ENCODE measurements at places on chromosomes 3 and 15. TPM values are rescaled to one million over a fixed set of nuclear protein-coding genes. Genes with fewer than 3 reads are reported as not detected.

- no peaks in the 10 kb centered on the region for H3K36me3 ChIP-seq
- no peak overlapping the region for H3K4me3 ChIP-seq
- DNase-seq, result peak; percentile 33
- H3K4me1 ChIP-seq, result peaks cover 4% of the 10 kb centered on the region
- no peak overlapping the region for H3K27ac ChIP-seq
- peaks cover 13% of the 10 kb centered on the region for H3K27me3 ChIP-seq
Measured at GRCh38 chr15:96428742-96429141, 98.2 kb downstream of the NR2F2 start.

The AQP9 gene
- 31.3 TPM for total RNA-seq

The TIMP4 gene
- total RNA-seq, result 17.2 TPM

The HACL1 gene
- total RNA-seq, result 27.5 TPM

DNA sequence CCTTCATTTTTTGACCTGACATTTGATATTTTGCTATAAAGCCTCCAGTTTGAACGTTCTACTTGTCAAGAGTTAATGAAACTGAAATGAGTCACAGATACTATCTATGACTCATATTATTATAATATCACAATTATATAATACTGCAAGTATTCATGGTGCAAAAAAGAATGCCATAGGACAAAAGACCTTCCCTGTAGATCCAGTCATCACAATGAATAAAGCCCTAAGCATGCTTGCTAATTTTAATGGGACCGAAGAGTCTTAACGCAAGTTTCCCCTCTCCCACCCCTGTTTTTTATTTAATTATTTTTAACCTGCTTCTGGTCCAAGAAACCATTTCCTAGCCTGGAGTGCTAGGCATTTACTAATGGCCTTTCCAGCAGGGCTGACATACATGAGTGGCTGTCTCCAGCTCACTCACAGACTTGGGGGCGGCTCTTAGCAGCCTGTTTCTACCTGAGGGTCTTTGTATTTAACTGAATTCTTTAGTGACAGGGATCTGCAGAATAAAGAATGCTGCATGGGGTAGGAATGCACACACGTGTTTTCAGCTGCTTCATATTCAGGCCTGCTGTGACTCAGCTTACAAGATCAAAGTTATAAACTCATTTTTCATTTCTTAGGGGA is 61.2 kb downstream of the THBS1 start:
- H3K4me3 ChIP-seq, result no peak overlapping the region
- H3K27ac ChIP-seq, result no peak overlapping the region
- H3K36me3 ChIP-seq, result no peaks in the 10 kb centered on the region

The KLHL40 gene
- not detected for total RNA-seq

DNA sequence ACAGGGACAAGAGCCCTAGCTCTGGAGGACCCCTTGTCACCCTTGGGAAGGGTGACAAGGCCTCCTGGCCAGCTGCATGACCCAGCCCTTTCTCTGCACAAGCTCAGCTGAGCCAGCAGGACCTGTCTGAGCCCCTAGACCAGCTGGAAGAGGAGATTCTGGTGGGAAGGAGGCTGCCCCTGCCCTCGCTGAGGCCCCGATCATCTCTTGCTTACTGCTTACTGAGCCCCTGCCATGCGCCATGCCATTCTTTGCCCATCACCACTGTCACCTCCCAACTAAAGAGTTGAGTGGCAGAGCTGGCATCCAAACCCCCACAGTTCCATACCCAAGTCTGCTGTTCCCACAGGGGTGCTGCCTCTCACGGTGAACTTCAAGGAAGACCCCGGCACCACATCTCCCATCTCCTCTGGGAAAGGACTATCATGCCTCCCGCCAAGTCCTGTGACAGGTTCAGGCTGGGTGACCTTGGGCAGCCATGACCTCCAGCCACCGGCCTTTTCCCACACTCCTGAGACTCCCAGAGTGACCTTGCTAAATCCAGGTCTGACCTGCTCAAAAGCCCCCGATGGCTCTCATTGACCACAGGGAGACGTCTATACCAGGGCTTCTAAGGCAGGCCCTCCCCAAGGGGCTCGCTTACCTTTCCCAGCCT is 34.0 kb downstream of the ACSBG1 start:
- no peak for DNase-seq
- H3K36me3 ChIP-seq, result no peaks in the 10 kb centered on the region
- H3K4me1 ChIP-seq, result no peaks in the 10 kb centered on the region

- peak; percentile 82 for DNase-seq
- H3K27ac ChIP-seq, result no peak overlapping the region
- H3K27me3 ChIP-seq, result peaks cover 7% of the 10 kb centered on the region
- no peaks in the 10 kb centered on the region for H3K36me3 ChIP-seq
- no peaks in the 10 kb centered on the region for H3K4me1 ChIP-seq
Measured at GRCh38 chr3:115814778-115815380, 191.6 kb downstream of the GAP43 start.

DNA sequence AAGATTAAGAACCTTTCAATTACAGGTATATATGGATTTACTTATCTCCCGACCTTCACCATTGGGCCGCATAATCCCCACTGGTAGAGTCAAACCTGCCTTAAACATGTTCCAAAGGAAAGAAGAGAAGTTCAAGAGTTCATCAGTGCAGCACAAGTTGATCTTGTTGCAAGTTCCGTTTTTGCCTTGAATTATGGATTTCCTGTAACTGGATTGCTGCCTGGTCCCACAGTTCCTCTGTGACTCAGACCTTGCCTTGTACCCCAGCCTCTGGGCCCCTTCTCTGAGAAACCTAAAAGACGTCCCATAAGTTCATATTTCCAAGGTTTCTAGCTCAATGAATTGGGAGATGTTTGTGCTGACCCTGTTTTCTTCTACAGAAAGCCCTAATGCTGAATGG is 112.5 kb upstream of the THBS1 start:
- H3K36me3 ChIP-seq, result no peaks in the 10 kb centered on the region
- H3K4me1 ChIP-seq, result no peaks in the 10 kb centered on the region
- no peak overlapping the region for H3K27ac ChIP-seq

The REC114 gene
- total RNA-seq, result not detected

- H3K27ac ChIP-seq, result no peak overlapping the region
- no peak for DNase-seq
- H3K36me3 ChIP-seq, result no peaks in the 10 kb centered on the region
Measured at GRCh38 chr3:129947538-129948240, 26.8 kb upstream of the TRH start.

DNA sequence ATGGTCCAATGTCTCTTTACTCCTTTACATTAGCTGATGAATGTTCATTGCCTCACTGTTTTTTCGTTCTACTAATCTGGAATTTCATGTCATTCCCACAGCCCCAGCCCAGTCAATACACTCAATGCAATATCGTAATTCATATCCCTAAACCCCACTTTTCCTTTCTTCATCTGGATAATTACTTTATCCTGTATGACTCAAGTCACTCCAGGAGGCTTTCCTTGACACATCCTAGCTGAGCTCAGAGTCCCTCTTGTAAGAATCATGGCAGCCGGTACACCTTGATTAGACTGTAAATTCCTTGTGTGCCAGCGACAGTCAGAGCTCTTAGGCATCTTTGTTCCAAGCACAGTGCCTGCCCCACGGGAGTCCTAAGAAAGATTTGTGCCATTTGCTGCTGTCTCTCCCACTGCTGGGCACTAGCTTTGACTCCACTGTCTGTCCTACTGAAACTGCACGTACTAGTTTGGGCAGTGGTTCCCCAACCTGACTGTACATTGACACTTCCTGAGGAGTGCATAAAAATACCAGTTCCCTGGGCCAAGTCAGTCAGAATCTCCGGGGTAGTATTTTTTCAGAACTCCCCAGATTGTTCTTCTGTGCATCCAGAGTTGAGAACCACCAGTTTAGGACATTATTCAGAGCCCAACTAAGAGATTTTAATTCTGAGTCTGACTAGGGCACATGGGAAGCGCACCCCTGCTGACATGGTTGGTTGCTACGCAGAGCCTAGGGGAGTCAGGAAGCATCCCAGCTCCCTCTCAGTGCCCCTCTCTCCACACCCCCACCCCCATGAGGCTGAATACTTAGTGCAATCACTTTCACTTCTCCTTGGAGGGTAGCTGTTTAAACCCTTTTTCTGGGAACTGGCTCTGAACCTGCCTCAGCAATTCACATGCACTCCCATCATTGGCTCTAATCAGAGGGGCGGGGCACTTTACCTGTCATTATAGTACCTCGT is 19.5 kb upstream of the C3orf70 start:
- H3K27ac ChIP-seq, result no peak overlapping the region
- H3K4me1 ChIP-seq, result no peaks in the 10 kb centered on the region
- no peak overlapping the region for H3K4me3 ChIP-seq
- H3K27me3 ChIP-seq, result no peaks in the 10 kb centered on the region

DNA sequence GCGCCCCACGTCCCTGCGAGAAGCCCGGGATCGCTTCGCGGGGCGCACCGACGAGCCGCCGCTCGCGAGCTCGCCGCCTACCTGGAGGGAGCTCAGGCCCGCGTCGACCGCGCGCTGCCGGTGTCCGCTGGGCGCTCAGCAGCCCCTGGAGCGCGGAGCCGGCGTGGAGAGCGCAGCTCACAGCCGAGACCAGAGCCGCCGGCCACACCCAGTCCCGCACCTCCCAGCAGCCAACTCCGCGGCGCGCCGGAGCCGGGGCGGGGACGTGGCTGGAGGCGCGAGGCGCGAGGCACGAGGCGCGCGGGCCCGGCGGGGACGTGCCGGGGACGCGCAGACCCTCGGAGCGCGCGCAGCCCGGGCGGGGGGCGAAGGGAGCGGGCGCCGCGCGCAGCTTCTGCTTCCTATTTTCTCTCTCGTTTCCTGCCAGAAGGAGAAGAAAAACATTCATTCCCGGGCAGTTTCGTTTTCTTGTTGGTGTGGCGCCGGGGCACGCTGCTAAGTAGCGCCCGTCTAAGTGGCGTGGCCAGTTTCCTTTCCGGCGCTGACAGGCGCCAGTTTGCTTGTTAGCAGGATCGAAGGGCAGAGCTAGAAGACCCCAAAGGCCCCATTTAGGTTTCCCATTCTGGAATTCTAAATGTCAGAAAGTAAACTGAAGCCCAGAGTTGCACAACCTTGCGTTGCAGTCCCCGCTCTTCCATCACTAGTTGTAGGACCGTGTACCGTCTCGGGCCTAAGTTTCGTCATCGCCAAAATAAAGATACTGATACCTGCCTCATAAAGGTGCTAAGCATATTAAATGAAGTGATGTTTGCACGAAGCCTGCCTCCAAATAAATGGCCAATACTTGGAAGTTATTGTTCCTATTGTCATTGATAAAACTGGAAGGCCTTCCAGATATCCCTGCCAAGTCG is at the start of gene GNB4:
Gene GNB4 (minus strand): TSS at position 206 of the 911 bp plus-strand sequence. CDS start 25,270 bp downstream, outside the sequence.
- H3K36me3 ChIP-seq, result no peaks in the 10 kb centered on the region
- no peaks in the 10 kb centered on the region for H3K27me3 ChIP-seq
- DNase-seq, result peak; percentile 93
- H3K4me3 ChIP-seq, result peak within 1 kb of the TSS; percentile 92
- peak within 1 kb of the TSS; percentile 97 for H3K27ac ChIP-seq

DNA sequence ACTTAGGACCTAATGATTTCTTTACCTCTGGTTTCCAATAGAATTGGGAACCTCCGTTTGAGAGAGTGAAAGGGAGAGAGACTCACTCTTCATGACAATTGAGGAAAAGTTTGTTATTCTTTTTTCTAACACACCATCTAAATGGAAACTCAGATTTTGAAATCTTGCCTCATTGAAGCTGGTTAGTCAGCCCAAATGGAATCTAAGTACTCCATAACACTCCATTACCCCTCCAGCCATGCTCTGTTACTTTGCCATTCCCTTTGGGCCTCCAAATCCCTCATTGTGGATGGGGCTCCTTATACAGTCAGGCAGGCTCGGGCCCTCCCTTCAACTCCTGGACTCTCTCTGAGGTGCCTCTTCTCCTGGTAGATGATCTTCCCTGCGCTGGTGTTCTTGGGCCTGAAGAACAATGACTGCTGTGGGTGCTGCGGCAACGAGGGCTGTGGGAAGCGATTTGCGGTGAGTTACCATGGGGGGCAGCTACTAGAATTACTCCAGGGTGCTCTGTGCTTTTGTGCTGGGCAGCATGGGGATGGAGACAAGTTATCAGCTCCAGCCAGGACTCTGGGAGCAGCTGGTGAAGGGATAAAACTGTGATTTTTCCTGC is 1.1 kb downstream of the TM4SF4 start:
- no peak overlapping the region for H3K4me3 ChIP-seq
- no peaks in the 10 kb centered on the region for H3K36me3 ChIP-seq
- no peaks in the 10 kb centered on the region for H3K4me1 ChIP-seq
- H3K27me3 ChIP-seq, result no peaks in the 10 kb centered on the region
- no peak for DNase-seq

The KNL1 gene
- total RNA-seq, result 0.95 TPM

DNA sequence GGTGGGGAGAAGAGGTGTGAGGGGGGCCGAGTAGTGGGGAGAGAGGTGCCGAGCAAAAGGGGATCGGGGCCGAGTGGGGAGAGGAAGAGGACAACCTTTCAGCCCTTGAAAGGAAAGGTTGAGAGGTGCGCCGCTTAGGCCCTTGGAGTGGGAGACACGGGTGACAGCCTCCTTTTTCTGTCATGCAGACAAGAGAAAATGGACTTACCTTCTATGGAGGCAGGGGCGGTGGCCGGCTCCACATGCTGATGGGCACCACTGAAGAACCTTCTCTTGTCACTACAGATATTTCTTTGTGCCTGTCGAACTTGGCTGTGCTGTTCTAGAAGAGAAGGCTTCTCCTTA is 421 bp downstream of the KLHL18 start:
- no peaks in the 10 kb centered on the region for H3K27me3 ChIP-seq
- peaks cover 4% of the 10 kb centered on the region for H3K36me3 ChIP-seq
- no peak for DNase-seq
- H3K4me1 ChIP-seq, result peaks cover 12% of the 10 kb centered on the region
- peak overlapping the region; percentile 84 for H3K27ac ChIP-seq
- peak overlapping the region; percentile 89 for H3K4me3 ChIP-seq

The IL20RB gene
- 0.23 TPM for total RNA-seq

- DNase-seq, result no peak
- no peak overlapping the region for H3K4me3 ChIP-seq
- peaks cover 2% of the 10 kb centered on the region for H3K27me3 ChIP-seq
- no peaks in the 10 kb centered on the region for H3K4me1 ChIP-seq
- no peak overlapping the region for H3K27ac ChIP-seq
- H3K36me3 ChIP-seq, result no peaks in the 10 kb centered on the region
Measured at GRCh38 chr3:63791974-63792373, 27.1 kb upstream of the C3orf49 start.

GRCh38 chr3:123613543-123613942 is 28.7 kb upstream of the HACD2 start:
- H3K27ac ChIP-seq, result no peak overlapping the region
- H3K27me3 ChIP-seq, result no peaks in the 10 kb centered on the region
- DNase-seq, result no peak
- peaks cover 66% of the 10 kb centered on the region for H3K36me3 ChIP-seq
- H3K4me3 ChIP-seq, result no peak overlapping the region

- H3K4me1 ChIP-seq, result peaks cover 49% of the 10 kb centered on the region
- peak overlapping the region; percentile 57 for H3K27ac ChIP-seq
- H3K27me3 ChIP-seq, result no peaks in the 10 kb centered on the region
- DNase-seq, result peak; percentile 89
- H3K36me3 ChIP-seq, result no peaks in the 10 kb centered on the region
Measured at GRCh38 chr3:37670961-37671483, 190.7 kb upstream of the CTDSPL start.
